ENCODE measurements at places on chromosomes 6 and 20. TPM values are rescaled to one million over a fixed set of nuclear protein-coding genes. Genes with fewer than 3 reads are reported as not detected.

PGC gene
- not detected for total RNA-seq

BPIFB2 gene
- not detected for total RNA-seq

GLYATL3 gene
- total RNA-seq, result not detected

HLA-DQA1 gene
- 463 TPM for total RNA-seq

VPS52 gene
- 100 TPM for total RNA-seq

LMBRD1 gene
- 94.0 TPM for total RNA-seq

CST1 gene
- total RNA-seq, result not detected

TCP11 gene
- total RNA-seq, result not detected

MCHR2 gene
- total RNA-seq, result not detected

PRRT1 gene
- total RNA-seq, result not detected

TNF gene
- total RNA-seq, result 22.6 TPM

CTSZ gene
- total RNA-seq, result 322 TPM

PROKR2 gene
- not detected for total RNA-seq

- no peak for DNase-seq
Observed at GRCh38 chr6:140018588-140018987, 644.1 kb upstream of the CITED2 start.

- no peak for DNase-seq
Observed at GRCh38 chr20:54694516-54694915, 219.1 kb downstream of the DOK5 start.

- DNase-seq, result no peak
Observed at GRCh38 chr6:16925461-16925860, 164.2 kb upstream of the ATXN1 start.

DNA sequence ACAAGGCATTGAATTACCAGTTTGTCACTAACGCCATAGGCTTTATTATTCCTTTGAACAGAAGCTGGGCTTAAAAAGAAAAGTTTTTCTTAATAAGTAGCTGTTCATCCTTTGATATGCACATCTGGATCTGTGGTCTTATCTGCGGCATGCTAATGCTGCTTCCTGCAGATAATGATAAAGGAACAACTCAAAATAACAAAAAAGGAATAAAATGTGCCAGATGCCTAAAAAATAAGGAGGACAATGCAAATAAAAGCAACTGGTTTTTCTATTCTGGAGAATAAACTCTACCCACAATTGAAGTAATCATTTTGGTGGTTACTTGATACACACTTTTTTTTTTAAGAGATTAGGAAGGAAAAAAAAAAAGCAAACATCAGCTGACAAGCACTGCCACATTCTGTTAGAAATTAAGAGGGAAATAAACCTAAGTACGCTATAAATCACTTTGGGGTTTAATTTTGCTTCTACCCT, 156.8 kb upstream of the SALL4 start:
- no peak for DNase-seq

DNA sequence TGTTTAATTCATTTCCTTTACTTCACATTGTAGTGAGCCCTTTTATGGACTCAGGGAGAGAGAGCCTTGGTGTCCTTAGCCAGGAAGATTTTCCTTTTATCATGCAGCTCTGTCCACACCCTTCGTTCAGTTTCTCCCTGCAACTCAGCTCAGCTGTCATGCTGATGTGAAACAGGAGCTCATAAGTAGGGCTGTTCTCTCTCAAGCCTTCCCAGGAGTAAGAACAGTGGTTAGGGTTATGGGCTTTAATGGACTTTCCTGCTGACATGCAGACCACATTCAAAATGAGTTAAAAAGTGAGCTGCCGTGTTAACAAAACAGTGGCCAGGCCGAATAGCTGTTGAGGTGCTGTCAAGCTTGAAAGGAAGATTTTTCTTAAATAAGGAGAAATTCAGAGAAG, 104.1 kb downstream of the BCKDHB start:
- no peak for DNase-seq

DNA sequence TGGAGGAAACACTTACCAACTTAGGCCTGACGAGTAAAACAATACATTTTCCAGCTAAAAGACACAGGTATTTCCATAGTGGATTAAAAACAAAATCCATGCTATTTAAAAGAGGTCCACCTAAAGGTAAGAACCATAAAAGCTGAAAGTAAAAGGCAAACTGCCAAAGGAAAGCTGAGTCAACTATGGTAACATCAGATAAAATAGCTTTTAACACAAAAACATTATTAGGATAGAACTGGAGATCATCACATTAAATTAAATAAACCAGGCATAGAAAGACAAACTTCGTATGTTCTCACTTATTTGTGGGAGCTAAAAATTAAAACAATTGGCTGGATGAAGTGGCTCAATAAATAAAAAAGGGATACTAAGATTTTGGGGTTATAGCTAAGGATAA, 166.8 kb upstream of the SLC22A16 start:
- no peak for DNase-seq

- DNase-seq, result no peak
Observed at GRCh38 chr6:30749554-30750378, 5.4 kb upstream of the IER3 start.

- DNase-seq, result peak; percentile 1
Observed at GRCh38 chr6:92810913-92811312, 608.4 kb downstream of the EPHA7 start.

GRCh38 chr20:39294137-39294725, 332.1 kb downstream of the DHX35 start:
- no peak for DNase-seq

GRCh38 chr6:143859891-143860660, 4.2 kb upstream of the ZC2HC1B start:
- DNase-seq, result no peak

- DNase-seq, result no peak
Observed at GRCh38 chr6:30841644-30842504, 42.4 kb upstream of the DDR1 start.

GRCh38 chr6:37025621-37026466, 20.4 kb downstream of the FGD2 start:
- peak; percentile 7 for DNase-seq

GRCh38 chr6:35377002-35377401, 34.6 kb downstream of the PPARD start:
- DNase-seq, result no peak

DNA sequence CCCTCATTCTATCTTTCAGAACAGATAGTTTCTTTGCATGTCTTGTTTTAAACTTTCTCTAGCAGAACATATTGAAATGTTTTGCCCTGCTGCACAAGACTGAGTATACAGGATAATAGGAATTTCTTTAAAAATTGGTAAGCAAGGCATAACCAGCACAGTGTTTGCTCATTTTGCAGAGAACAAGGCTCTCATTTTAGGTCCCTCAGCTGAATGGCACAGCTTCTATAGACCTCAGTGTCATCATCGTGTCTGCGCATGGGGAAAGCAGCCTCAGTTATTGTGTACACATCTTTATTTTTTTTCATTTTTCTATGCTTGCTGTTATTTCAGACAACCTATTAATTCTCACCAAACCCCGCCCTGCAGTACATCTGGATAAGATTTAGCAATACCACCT, 35.7 kb downstream of the TTI1 start:
- no peak for DNase-seq

DNA sequence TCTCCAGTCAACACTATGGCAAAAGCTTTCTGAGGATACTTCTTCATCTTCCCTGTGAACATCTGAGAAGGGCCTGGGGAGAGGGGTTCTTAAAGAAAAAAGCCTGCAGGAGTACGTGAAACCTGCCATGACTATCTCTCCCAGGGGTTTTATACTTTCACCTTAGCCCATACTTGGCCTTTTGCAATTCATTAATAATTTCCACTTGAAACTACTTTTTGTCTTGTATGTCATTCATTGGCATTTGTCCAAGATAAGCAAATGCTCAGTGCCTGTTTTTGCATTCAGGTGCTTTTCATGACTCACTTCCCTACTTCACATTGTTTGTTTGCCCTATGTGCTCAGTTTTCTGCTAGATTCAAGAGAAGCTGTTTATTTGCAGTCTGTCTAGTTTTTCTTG, 580.3 kb upstream of the GJE1 start:
- peak; percentile 13 for DNase-seq

DNA sequence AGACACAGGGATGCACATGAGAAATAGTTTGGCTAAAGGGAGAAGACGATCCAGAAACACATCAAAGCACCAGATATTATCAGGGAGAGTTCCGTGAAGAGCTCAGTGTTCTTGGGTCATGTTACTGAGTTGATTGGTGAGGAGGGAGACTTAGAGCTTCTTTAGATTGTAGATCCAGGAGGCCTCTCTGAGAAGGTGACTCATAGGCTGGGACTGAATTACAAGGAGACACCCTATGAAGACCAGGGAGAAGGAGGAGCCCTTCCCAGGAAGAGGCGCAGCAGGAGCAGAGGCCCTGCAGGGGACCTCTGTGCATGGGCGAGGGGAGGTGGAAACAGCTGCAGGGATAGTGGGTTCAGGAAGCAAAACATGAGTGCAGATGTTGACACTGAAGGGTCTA, 196.5 kb downstream of the SLC24A3 start:
- no peak for DNase-seq

- DNase-seq, result no peak
Observed at GRCh38 chr6:139695361-139695760, 320.9 kb upstream of the CITED2 start.

GRCh38 chr20:32440758-32441078, 82.6 kb downstream of the ASXL1 start:
- no peak for DNase-seq

DNA sequence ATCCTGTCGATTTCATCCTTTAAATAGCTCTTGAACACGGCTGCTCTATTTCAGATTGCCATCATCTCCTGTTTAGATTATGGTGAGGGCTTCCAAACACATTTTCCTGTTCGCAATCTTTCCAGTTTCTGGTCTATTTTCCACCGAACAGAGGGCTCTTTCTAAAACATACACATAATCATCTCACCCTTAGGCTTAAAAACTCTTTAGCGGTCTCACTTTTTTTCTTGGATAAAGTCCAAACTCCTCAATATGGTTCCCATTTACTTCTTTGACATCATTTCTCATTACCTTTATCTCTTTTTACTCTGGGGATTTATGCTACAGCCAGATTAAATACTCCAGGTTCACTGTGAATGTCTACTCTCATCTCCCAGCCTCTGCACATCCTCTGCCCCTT, 103.4 kb upstream of the STMND1 start:
- no peak for DNase-seq

DNA sequence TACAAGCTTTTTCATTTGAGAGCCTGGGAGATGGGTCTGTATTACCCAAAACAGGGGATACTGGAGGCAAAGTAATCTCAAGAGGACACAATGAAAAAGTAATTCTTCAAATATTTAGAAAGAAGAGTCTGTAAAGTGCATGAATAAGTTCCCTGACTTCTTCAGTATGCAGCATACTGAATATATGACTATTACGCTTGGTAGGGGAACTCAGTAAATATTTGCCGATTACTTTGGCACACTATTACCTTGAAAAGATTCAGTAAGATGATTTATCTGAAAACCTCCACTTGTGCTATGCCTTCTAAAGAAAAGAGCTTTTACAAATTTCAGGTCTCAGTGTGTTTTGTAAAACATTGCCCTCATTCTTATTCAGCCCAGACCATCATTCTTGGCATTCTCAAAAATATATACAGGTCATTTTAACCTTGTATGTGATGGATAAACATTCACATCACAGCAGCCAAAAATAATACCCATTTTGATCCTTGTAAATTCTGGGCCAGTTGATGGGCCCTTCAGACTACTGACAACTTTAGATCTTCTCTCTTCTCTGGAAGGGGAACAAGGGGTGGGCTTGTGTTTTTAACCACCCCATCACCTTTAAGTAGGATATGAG, 125.9 kb downstream of the EDN1 start:
- no peak for DNase-seq

DNA sequence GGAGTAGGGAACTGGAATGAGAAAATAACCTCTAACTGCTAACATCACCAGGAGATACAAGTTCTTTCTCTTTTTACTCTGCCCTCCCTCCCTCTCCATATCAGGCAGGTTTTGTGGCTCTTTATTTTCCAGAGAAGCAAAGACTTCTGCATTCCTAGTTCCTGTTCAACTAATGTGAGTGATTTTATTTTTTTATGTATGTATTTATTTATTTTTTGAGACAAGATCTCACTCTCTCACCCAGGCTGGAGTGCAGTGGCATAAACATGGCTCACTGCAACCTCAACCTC, 6.0 kb upstream of the IER3 start:
- DNase-seq, result no peak

DNA sequence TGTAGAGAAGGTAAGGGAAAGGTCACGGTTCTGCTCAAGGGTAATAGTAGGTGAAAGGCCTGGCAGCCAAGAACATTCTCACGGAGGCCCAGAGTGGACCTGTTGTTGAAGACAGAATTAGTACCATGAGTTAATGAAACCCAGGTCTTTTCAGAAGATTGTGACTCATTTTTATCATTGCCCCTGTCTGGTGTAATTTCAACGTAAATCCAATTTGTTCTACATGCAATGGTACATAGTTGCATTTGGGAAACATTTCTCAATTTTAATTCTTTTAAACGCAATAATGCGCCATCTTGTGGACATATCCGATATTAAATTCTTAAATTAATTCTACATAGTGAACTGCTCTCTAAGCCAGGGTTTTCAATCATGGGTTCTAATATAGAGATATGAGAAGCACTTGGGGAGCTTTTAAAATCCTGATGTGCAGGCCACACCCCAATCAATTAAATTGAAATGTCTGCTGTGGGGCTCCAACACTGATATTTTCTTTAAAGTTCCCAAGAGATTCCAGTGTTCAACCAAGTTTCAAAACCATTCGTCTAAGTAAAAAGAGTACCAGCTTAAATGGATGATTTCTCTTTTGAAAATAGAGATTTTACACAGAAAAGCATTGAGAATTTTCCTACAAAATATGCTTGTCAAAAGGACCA, 257.4 kb downstream of the PLCB1 start:
- DNase-seq, result peak; percentile 47

DNA sequence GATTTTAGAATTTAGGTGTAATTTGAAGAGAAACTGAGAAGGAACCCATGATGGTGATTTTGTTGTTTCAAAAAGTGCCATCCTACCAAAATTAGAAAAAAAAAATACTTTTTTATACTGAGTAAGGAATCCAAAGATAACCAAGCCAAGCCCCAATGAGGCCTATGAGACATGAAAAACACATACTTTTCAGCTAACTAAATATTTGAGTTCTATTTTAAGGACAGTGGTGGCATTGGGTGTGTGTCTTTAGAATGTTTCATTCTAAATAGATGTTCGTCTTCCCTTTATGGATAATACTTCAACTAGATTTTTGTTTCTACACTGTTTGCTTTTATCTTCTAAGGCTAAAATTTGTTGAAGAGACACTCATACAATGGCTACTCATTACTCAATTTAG, 9.6 kb downstream of the CD24 start:
- DNase-seq, result no peak

- DNase-seq, result no peak
Observed at GRCh38 chr20:444117-444516, 18.2 kb downstream of the TBC1D20 start.
